Kidney epithelial cell (primary cell): ENCODE measurements at places on chromosomes 1 and 21.

DNA sequence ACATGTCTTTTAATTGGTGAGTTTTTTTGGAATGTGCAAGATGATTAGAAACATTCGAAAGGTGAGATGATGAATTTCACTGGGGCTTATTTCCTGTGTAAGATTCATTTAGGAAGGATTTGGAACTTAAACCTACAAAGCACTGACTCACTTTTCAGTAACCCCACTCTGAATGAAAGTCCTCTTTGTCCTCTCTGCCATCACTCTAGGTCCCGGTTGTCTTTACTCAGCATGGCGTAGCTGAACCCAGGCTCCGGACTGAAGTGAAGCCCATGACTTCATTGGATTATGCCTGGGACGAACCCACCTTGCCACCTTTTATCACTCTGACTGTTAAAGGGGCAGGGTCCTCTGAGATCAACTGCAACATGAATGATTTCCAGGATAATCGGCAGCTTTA is 139.4 kb downstream of the VPS13D start:
- no peak for DNase-seq

DNA sequence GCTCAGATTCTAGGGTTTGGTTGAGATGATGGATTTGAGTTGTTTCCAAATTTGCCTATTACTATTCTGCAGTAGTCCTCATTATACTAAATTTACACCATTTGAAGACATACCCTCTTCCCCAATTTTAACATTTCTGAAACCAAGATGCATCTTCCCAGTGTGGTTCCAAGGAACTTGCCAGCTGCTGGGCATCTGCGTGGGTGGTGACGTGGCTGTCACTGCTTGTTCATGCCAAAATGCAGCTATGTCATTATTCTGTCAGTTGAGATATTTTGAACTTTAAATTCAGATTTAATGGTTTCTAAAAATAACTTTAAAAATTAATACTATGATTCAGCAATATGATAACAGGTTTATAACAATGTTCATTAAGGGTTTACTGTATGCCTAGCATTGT is 1.2 kb downstream of the ZFP69 start:
- DNase-seq = no peak

DNA sequence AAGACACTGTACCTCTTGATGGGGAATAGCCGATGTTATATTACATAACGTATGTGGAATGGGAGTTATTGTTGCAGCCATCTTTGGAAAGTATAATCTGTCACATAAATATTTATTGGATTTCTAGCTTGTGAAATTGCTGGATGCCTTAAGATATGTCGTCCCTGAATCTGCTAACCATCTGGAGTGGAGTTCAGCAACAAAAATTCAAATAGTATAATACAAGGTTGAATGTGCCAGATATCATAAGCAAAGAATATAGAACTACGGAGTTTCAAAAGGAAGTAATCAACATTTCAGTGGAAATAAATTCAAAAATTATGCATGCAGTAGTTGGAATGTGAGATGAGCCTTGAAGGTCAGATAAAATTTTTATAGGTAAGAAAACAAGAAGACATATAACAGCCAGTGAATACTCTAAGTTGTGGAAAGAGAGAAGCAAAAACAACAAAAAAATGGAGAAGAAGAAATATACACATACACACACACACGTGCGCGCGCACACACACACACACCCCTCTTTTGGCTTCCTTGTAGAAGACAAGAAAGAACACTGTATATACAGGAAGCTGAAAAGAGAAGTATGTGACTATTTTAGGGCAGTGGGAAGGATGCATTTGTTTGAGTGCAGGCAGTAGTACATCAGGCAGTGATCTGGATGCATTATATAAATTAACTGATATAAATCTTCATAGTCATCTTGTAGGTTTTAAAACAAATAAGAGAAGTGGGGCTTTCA is 516.7 kb downstream of the KCNT2 start:
- DNase-seq = no peak

DNA sequence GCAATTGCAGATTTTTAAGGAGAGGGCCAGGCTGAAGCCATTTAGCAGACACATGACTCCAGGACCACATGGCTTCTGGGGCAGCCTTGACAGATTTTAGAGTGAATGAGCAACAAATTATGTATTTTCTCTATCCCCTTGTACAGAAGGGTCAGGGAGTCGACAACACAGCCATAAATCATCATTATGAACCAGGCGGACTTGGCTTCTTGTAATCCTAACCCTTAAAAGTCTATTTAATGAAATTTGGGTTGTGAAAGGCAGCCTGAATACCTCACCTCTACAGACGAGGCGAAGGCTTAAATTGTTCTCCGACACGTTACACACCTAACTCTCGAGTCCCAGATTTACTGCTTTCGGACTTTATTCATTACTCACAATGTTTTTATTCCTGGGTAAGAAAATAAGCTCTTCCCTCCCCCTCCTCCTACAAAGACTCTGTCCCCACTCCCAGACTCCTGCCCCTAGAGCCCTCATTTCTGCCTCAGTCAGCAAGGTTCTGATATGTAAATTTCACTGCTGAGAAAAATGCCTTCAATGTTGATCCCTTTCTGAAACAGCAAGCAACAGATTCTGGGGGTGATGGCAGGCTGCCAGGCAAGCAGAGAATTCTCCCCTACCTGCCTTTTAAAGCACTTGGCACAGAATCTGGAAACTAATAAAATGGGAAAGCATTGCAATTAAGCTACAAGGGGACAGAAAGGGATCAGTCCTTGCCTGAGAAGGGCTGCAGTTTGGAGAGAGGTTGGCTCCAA is 51.6 kb downstream of the PLPP3 start:
- no peak for DNase-seq
